Body of pancreas (tissue), 4 donors: ENCODE measurements at places on chromosomes 16 and 17. TPM values are rescaled to one million over a fixed set of nuclear protein-coding genes. Genes with fewer than 3 reads are reported as not detected.

The SNF8 gene
- 39.4 TPM for total RNA-seq

The CUEDC1 gene
- 48.1 TPM for total RNA-seq

The TK2 gene
- total RNA-seq, result 26.0 TPM

The PLCG2 gene
- total RNA-seq, result 9.6 TPM

The IFT20 gene
- total RNA-seq, result 42.2 TPM

The ITPRIPL2 gene
- total RNA-seq, result 35.5 TPM

DNA sequence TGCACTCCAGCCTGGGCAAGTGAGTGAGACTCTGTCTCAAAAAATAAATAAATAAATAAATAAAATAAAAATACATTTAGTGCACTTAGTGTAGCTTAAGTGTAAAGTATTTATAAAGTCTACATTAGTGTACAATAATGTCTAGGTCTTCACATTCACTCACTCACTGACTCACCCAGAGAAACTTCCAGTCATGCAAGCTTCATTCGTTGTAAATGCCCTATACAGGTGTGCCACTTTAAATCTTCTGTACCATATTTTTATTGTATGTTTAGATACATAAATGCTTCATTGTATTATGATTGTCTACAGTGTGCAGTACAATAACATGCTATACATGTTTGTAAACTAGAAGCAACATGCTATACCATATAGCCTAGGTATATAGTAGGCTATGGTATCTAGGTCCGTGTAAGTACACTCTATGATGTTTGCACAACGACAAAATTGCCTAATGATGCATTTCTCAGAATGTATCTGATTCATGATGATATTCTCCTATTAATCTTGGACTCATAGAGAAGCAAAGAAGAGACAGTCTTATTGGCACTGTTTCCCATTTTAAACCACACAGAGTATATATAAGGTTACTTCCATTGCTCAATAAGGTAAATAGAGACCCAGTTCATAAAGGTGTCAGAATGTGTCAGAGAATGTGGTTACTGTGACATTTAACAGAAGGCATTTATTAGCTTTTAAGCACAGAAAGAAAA is 1314.9 kb downstream of the CDH11 start:
- H3K36me3 ChIP-seq, result no peaks in the 10 kb centered on the region
- no peaks in the 10 kb centered on the region for H3K27me3 ChIP-seq
- no peaks in the 10 kb centered on the region for H3K4me1 ChIP-seq
- H3K4me3 ChIP-seq, result no peak overlapping the region

GRCh38 chr17:14854691-14855090 is 410.4 kb downstream of the PMP22 start:
- H3K4me3 ChIP-seq, result no peak overlapping the region
- no peak overlapping the region for H3K27ac ChIP-seq
- no peaks in the 10 kb centered on the region for H3K36me3 ChIP-seq
- DNase-seq, result no peak

- peak within 1 kb of the TSS; percentile 87 for H3K4me3 ChIP-seq
- H3K27ac ChIP-seq, result peak within 1 kb of the TSS; percentile 69
- H3K4me1 ChIP-seq, result peaks cover 46% of the 10 kb centered on the region
- DNase-seq, result peak; percentile 96
These were observed at the start of gene BLTP2 for GRCh38 chr17:28644787-28645575. Gene BLTP2 (minus strand): TSS chr17:28645158. CDS start chr17:28645056, 102 bp downstream.

DNA sequence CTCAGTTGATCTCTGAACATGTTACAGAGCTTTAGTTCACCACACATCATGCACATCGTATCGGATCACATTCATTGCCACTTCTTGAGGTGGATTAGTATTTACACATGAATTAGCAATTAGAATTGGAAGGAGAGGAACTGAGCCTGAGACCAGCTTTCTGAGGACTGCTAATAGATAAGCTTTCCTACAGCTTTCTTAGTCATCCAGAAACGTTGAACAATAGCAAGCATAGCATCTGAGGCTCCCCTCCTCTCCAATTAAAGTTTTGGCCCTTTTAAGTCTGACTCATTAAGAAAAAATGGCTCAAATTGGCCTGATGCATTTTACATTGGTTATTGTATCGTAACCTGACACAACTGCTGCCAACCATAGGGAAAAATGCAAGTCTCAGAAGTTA is 1130.4 kb downstream of the CDH8 start:
- H3K36me3 ChIP-seq, result no peaks in the 10 kb centered on the region
- no peak overlapping the region for H3K4me3 ChIP-seq
- no peak overlapping the region for H3K27ac ChIP-seq
- H3K27me3 ChIP-seq, result no peaks in the 10 kb centered on the region
- DNase-seq, result no peak
- no peaks in the 10 kb centered on the region for H3K4me1 ChIP-seq

DNA sequence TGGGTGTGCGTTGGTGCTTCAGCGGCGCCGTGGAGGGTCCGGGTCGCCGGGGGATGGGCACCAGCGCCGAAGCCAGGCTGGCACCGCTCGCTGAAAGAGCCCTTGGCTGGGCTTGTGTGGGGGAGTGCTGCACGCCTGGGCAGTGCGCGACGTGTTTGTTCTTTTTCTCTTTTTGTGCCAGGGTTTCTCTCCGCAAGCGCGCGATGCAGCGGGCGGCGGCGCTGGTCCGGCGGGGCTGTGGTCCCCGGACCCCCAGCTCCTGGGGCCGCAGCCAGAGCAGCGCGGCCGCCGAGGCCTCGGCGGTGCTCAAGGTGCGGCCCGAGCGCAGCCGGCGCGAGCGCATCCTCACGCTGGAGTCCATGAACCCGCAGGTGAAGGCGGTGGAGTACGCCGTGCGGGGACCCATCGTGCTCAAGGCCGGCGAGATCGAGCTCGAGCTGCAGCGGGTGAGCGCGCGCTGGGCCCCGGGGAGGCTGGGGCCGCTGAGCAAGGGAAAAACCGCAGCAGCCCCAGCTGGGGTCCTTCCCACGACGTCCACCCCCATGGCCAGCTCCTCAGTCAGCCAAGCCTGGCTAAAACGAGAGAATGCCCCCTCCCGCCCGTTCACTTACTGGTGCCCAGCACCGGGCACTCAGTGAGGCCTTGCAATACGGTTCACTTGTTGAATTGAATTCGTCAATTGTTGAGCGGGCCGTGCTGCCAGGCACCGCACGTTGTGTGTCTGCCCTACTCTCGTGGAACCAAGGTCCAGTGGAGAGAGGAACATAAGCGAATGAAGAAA is 541 bp downstream of the GPT2 start:
- DNase-seq, result peak; percentile 67
- H3K4me3 ChIP-seq, result peak overlapping the region; percentile 69
- H3K4me1 ChIP-seq, result peaks cover 68% of the 10 kb centered on the region

GRCh38 chr16:22312897-22313781 is 15.9 kb downstream of the POLR3E start:
- no peak overlapping the region for H3K27ac ChIP-seq
- DNase-seq, result no peak
- no peaks in the 10 kb centered on the region for H3K4me1 ChIP-seq
- H3K4me3 ChIP-seq, result no peak overlapping the region

GRCh38 chr17:12591021-12591735 is 74.5 kb upstream of the MYOCD start:
- no peak overlapping the region for H3K27ac ChIP-seq
- no peaks in the 10 kb centered on the region for H3K4me1 ChIP-seq
- H3K4me3 ChIP-seq, result no peak overlapping the region
- no peak for DNase-seq
- no peaks in the 10 kb centered on the region for H3K27me3 ChIP-seq
